ENCODE measurements at places on chromosomes 6 and 20.

- no peaks in the 10 kb centered on the region for H3K4me1 ChIP-seq
- peaks cover 10% of the 10 kb centered on the region for H3K36me3 ChIP-seq
- peaks cover 2% of the 10 kb centered on the region for H3K27me3 ChIP-seq
- no peak overlapping the region for H3K27ac ChIP-seq
Measured at GRCh38 chr6:131258010-131258652, 122.9 kb downstream of the AKAP7 start.

- H3K36me3 ChIP-seq: no peaks in the 10 kb centered on the region
- peaks cover 6% of the 10 kb centered on the region for H3K27me3 ChIP-seq
- no peak overlapping the region for H3K4me3 ChIP-seq
- no peaks in the 10 kb centered on the region for H3K4me1 ChIP-seq
- no peak for DNase-seq
Measured at GRCh38 chr6:40535110-40535818, 51.9 kb downstream of the LRFN2 start.

- H3K36me3 ChIP-seq: no peaks in the 10 kb centered on the region
- H3K4me3 ChIP-seq: peak overlapping the region; percentile 50
- DNase-seq: no peak
- H3K27me3 ChIP-seq: no peaks in the 10 kb centered on the region
- peak overlapping the region; percentile 70 for H3K27ac ChIP-seq
Measured at GRCh38 chr6:107786709-107787588, 37.2 kb downstream of the SCML4 start.

- peaks cover under 1% of the 10 kb centered on the region for H3K36me3 ChIP-seq
- H3K27ac ChIP-seq: no peak overlapping the region
Measured at GRCh38 chr6:109165392-109165974, 70.2 kb downstream of the CEP57L1 start.

- H3K27me3 ChIP-seq: peaks cover 14% of the 10 kb centered on the region
- H3K27ac ChIP-seq: no peak overlapping the region
- H3K4me1 ChIP-seq: no peaks in the 10 kb centered on the region
- no peak for DNase-seq
- H3K36me3 ChIP-seq: peaks cover 4% of the 10 kb centered on the region
Measured at GRCh38 chr20:58497076-58497641, 18.0 kb downstream of the APCDD1L start.

GRCh38 chr6:158231551-158232315 is 63.6 kb downstream of the GTF2H5 start:
- peak overlapping the region; percentile 89 for H3K4me3 ChIP-seq
- H3K36me3 ChIP-seq: no peaks in the 10 kb centered on the region
- no peaks in the 10 kb centered on the region for H3K27me3 ChIP-seq
- H3K4me1 ChIP-seq: peaks cover 18% of the 10 kb centered on the region

DNA sequence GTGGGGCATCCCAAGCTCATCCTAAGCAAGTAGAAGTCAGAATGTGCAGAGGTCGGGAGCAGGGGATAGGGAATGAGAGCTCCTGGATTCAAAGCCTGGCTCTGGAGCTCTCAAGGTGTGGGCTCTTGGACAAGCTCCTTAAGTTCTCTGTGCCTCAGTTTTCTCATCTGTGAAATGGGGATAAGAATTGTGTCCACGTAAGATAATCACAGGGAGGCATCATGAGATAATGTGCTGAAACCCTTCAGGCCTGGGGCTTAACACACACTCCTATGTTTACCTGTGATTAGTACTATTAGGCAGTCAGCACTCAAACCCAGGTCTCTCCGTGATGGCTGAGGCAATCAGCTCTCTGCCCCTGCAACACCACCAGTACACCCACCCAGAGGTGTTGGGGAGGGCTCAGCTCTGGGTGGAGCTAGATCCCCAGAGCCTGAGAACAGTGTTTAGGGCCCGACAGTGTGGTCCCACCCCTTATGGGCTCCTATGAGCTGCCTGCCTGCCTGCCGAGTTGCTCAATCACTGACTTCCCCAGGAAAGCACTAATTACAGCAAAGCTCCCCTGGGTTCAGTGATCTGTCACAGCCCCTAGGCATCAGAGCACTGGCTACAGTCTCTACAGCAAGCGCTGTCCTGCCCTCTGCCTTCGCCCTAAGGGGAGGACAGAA is 6.3 kb upstream of the SIRPA start:
- peaks cover 6% of the 10 kb centered on the region for H3K27me3 ChIP-seq
- H3K4me1 ChIP-seq: peaks cover 20% of the 10 kb centered on the region
- no peak overlapping the region for H3K27ac ChIP-seq
- no peak overlapping the region for H3K4me3 ChIP-seq
- no peak for DNase-seq

- peak; percentile 67 for DNase-seq
- no peaks in the 10 kb centered on the region for H3K36me3 ChIP-seq
- no peak overlapping the region for H3K27ac ChIP-seq
- H3K27me3 ChIP-seq: peaks cover 15% of the 10 kb centered on the region
- peaks cover 4% of the 10 kb centered on the region for H3K4me1 ChIP-seq
Measured at GRCh38 chr6:44655412-44656342, 268.2 kb downstream of the CDC5L start.

- H3K27ac ChIP-seq: no peak overlapping the region
- H3K27me3 ChIP-seq: peaks cover 15% of the 10 kb centered on the region
- H3K4me1 ChIP-seq: no peaks in the 10 kb centered on the region
- H3K4me3 ChIP-seq: no peak overlapping the region
Measured at GRCh38 chr20:59276938-59277337, 23.5 kb upstream of the EDN3 start.

DNA sequence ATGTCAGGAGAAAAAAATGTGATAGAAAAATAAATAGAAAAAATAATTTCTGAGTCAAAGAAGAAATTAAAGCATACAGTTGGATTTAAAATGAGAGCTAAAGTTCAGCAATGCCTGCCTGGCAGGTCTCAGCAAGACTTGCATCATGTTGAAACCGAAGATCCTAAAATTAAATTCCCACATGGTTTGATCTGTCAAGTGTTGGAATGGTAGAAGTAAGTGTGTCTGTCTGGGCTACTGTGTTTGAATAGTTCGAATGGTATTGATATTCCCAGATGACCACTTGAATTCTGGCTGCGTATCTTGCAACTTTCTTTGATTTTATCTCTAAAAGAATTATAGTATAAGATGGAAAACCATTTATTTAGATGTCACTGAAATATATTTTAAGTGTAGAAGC is 1349.6 kb downstream of the EPHA7 start:
- H3K27me3 ChIP-seq: no peaks in the 10 kb centered on the region
- H3K4me3 ChIP-seq: no peak overlapping the region
- no peaks in the 10 kb centered on the region for H3K36me3 ChIP-seq
- H3K27ac ChIP-seq: no peak overlapping the region

DNA sequence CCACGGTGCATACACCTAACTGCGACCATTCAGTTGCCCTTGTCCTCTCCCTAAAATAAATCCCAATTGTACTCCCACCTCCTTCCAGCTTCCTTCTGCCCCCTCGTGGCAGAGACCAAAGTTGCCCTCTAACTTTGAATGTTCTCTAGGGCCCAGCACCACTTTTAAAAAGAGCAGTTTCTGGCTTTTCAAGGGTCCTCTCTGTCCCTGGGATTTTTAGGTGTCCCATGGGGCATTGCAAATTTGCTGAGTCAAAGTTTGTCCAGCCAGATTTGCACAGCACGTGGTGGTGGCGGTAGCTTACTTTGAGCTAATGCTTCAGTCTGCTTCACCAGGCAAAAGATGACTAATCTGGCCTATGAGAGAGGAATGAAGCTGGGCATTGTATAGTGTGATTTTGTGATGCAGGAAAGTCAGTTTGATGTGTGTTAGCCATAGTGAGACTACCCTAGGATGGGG is 100.2 kb downstream of the PERP start:
- no peak overlapping the region for H3K4me3 ChIP-seq
- H3K27ac ChIP-seq: no peak overlapping the region
- no peaks in the 10 kb centered on the region for H3K4me1 ChIP-seq
- H3K27me3 ChIP-seq: peaks cover 2% of the 10 kb centered on the region

DNA sequence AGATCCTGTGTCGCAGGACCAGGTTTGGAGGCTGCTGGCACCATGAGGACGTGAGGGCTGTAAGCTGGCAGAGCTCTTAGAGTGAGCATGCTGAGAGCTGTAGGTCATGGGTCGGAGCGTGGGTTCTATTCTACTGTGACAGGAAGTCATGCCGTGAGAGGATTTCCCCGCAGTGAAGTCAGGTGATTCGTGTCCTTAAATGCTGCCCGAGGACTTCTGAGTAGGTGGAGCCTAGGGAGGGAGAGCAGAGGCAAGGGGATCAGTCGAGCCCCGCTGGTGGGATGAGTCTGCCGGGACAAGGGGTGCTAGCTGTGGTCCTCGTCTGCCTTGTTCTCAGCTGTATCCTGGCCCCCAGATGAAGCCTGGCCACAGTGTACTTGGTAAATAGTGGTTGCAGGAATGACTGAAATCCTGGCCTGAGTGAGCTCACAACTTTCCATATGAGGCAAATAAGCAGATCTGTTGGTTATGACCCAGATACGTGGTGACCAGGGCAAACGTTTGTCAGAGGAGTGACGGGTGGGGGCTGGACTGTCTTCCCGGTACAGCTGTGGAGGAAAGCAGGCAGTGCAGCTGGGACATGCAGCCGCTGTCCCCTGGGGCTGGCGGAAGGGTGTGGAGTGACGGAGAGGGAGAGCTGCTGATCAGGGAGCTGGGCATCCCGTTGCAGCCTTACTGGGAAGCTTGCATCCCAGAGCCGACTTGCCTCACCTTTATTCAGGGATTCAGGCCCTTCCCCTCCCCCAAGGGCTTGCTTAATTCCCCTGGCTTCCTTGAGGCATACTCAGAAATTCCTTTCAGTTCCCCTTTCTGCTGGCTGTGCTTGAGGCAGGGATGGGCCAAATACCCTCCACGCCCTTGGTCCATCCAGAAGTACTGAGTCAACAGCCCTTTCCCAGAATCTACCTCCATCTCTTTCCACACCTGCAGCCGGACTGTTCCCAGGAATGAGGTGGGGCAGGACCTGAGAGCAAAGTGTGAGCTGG is 250.9 kb upstream of the RREB1 start:
- H3K27ac ChIP-seq: peak overlapping the region; percentile 6
- H3K36me3 ChIP-seq: no peaks in the 10 kb centered on the region
- peaks cover 19% of the 10 kb centered on the region for H3K4me1 ChIP-seq
- DNase-seq: peak; percentile 46
- peak overlapping the region; percentile 40 for H3K4me3 ChIP-seq
- H3K27me3 ChIP-seq: no peaks in the 10 kb centered on the region

- no peak overlapping the region for H3K4me3 ChIP-seq
- H3K4me1 ChIP-seq: peaks cover 4% of the 10 kb centered on the region
- no peak for DNase-seq
- H3K27me3 ChIP-seq: no peaks in the 10 kb centered on the region
- H3K36me3 ChIP-seq: no peaks in the 10 kb centered on the region
- no peak overlapping the region for H3K27ac ChIP-seq
Measured at GRCh38 chr6:116352515-116353471, 18.0 kb upstream of the DSE start.

- peaks cover 7% of the 10 kb centered on the region for H3K4me1 ChIP-seq
- H3K4me3 ChIP-seq: no peak overlapping the region
- H3K27ac ChIP-seq: no peak overlapping the region
- no peak for DNase-seq
Measured at GRCh38 chr6:21264288-21265033, 329.1 kb upstream of the SOX4 start.

- H3K4me1 ChIP-seq: peaks cover 4% of the 10 kb centered on the region
- H3K27me3 ChIP-seq: peaks cover 8% of the 10 kb centered on the region
- no peak for DNase-seq
- H3K36me3 ChIP-seq: no peaks in the 10 kb centered on the region
Measured at GRCh38 chr20:29326376-29327070, 1930.9 kb upstream of the DEFB115 start.

GRCh38 chr6:25787428-25787827 is 32.9 kb downstream of the SLC17A4 start:
- DNase-seq: no peak
- H3K27ac ChIP-seq: no peak overlapping the region
- no peak overlapping the region for H3K4me3 ChIP-seq

DNA sequence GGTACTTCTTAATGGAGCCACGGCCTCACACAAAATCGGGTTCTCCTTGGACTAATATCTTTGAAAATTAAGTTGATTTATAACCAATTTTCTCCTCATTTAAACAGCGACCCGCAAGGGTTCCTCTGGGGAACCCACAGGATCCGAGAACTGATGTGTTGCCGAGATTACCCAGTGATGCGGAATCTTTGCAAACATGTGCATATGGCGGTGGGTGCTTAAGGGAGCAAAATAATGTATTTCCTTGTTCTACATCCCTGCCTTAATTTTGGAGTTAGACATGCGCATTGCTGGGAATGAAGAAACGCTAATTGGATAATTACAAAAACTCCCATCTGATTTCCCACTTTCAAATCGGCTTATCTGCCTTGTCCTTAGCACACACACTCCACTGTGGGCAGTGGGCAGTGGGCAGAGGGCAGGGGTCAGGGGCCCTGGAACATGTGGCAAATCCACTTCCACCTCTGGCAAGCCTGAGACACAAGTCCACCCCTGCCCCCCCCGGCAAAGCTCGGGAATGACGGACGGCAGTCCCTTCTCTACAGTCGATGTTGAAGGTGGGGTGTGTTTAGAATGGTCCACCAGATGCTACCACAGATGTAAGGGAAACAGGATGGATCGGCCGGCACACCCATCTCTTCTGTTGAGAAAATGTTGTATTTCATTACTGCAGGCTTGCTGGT is 137.4 kb upstream of the CDH4 start:
- H3K4me3 ChIP-seq: no peak overlapping the region
- H3K4me1 ChIP-seq: no peaks in the 10 kb centered on the region
- H3K27me3 ChIP-seq: no peaks in the 10 kb centered on the region

- no peak for DNase-seq
- no peaks in the 10 kb centered on the region for H3K27me3 ChIP-seq
- H3K4me3 ChIP-seq: no peak overlapping the region
- H3K36me3 ChIP-seq: peaks cover 5% of the 10 kb centered on the region
Measured at GRCh38 chr6:133973109-133973971, 20.3 kb downstream of the TBPL1 start.

GRCh38 chr6:157821342-157822033 is 1.6 kb upstream of the SNX9 start:
- H3K4me3 ChIP-seq: peak overlapping the region; percentile 83
- H3K4me1 ChIP-seq: peaks cover 36% of the 10 kb centered on the region
- H3K27ac ChIP-seq: peak overlapping the region; percentile 98
- no peak for DNase-seq

DNA sequence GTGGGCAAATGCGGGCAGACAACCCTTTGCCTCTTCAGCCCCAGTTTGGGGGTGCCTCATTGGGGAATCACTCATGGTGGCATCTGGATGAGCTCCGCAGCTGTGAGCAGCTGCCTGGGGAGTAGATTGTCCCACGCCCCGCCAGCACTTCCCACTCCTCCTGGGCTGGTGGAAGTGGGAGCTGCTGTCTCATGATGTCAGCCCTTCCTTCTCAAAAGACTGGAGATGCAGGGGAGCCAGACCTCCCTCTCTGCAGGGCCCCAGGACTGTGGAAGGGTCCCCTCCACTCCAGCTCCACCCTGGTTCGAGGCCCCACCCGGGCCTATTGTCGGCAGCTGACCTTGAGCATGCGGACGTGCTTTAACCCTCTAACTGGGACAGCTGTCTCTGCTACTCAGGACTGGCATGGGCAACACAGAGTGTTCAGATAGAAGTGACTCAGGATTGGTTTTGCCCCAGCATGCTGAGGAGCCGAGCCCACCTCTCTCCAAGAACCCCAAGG is 2.0 kb downstream of the UNC93A start:
- H3K4me3 ChIP-seq: no peak overlapping the region
- H3K4me1 ChIP-seq: peaks cover 10% of the 10 kb centered on the region
- peaks cover 3% of the 10 kb centered on the region for H3K36me3 ChIP-seq
- peaks cover 17% of the 10 kb centered on the region for H3K27me3 ChIP-seq
- H3K27ac ChIP-seq: no peak overlapping the region
